Activated T-helper 9 cell treated with anti-CD3 and anti-CD28 coated beads, Interleukin-2, amount 50 U/mL, for 16 hours (primary cell): ENCODE measurements at places on chromosomes 1 and 21.
A peak's percentile ranks its signal among the peaks of the same experiment; 100 is the strongest.

- DNase-seq, result no peak
Observed at GRCh38 chr1:98333406-98333805, 328.1 kb upstream of the SNX7 start.

DNA sequence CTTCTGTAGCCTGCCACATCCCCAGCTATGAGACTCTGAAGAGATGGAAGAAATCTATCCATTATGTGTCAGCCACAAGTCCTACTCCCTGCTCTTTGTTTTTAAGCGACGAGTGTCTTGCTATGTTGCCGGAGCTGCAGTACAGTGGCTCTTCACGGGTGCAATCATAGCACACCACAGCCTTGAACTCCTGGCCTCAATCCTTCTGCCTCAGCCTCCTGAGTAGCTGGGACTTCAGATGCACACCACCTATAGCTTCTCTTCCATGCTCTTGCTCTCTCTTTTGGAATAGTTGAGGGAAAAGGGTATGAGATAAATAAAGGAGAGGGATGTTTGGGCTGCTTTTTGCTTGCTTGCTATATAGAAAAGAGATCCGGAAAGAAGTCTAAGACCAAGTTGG, 1.6 kb downstream of the TUFT1 start:
- no peak for DNase-seq

- no peak for DNase-seq
Observed at GRCh38 chr1:196515904-196516303, 92.3 kb downstream of the KCNT2 start.

GRCh38 chr1:34262921-34263320, 86.2 kb downstream of the C1orf94 start:
- no peak for DNase-seq

- DNase-seq, result no peak
Observed at GRCh38 chr1:164792410-164793004, 233.5 kb downstream of the PBX1 start.

- DNase-seq, result no peak
Observed at GRCh38 chr1:23804183-23804835, 3.8 kb upstream of the GALE start.

DNA sequence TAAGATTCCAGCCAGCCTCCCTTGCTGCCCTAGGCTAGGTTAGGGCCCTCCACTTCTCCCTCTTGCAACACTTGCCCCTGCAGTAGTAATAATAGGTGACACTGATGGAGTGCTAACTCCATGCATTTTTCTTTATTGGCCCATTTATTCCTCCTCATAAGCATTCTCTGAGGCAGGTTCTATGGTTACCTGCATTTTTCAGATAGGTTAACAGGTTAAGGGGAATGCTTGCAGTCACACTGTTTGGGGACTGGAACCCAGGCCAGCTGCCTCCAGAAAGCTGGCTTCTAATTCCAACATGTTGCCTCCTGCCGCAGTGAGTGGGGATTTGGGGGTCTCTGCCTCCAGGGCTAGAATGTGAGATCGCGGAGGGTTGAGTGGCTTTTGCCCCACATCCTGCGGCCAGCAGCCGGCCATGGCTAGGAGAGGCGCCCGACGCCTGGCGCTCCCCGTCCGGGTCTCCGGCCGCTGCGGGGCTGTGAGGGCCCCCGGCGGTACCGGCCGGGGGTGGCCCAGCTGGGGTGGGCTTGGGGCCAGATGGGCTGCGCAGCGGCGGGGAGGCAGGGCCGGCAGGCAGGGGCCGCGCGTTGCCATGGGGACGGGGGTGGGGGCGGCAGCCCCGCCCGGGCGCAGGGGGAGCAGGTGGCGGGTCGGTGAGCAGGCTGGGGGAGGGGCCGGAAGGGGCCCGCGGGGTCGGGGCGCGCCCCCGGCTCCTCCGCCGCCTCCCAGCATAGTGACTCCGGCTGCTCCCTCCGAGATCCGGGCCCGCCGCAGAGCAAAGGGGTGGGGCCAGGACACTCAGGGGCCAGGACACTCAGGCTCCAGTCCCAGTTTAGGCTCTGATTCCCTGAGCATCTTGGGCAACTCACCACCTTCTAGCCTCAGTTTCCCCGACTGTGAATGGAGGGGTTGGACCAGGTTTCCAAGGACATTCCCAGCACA, 68.4 kb upstream of the SSBP3 start:
- DNase-seq, result no peak

DNA sequence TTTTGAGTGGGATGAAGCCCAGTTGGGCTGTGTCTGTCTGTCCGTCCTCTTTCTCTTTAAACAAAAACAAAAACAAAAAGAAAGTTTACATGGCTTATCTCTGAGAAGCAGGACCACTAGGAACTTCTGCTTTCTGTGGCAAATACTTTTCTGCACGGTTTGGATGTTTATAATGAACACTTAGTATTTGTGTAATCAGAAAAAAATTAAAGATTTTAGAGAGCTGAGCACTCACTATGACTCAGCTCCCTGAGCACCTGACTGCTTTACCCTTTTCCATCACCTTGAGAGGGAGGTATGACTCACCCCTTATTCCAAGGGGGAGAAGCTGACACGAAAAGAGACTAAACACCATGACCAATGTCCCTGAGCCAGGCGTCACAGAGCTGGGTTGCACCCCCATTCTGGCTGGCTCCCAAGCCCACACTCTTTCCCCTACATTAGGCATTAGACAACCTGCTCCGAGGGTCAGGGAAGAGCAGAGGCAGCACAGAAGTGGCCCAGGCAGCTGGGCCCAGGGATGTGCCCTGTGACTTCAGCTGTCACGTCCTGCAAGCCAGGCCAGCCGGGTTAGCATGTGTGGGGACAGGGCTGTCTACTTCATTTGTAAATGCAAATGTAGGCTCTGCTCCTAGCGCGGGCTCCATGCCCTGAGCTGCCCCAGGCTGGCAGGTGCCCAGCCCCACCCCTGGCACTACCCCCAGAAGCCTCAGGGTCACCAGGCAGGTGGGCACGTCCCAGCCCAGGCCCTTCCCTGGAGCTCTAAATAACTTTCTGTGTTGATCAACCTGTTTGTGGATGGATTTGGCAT, 30.4 kb downstream of the RAP1GAP start:
- no peak for DNase-seq

DNA sequence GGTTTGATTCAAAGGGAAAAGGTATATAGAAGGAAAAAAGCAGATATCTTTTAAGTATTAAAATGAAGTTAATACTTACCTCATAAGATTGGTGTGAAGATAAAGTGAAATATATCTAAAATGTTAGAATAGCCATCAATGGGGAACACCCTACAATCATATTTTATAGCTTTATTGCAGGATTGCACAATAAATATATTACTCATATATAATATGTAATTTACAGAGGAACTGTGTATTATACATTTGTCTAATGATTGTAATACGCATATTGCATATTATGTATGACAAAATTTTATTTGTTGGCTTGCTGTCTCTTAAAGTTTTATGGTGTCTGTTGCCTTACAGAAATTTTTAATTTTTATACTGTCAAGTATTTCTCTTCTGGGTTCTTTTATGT, 47.8 kb downstream of the UCHL5 start:
- no peak for DNase-seq

GRCh38 chr1:41447995-41448770, 36.3 kb downstream of the EDN2 start:
- DNase-seq, result no peak

- DNase-seq, result no peak
Observed at GRCh38 chr1:116743535-116743934, 10.7 kb upstream of the CD2 start.

DNA sequence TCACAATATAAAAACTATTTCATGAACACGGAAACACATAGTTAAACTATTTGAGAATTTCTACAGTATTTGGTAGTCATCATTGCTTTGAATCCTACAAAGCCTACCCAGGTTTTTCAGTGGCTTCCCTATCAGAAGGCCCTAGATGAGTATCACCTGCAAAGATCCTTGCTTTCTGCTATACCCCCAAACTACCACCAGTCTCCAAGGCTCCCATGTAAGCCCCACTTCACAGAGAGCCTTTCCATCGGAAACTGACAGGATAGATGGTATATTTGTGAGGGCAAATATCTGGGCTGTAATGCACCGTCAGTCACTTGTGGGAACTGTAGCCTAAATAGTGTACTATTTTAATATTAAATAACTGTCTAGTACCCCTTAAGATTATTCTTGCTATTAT, 674.3 kb downstream of the BRINP3 start:
- DNase-seq, result no peak

GRCh38 chr1:66335859-66336640, 197.9 kb upstream of the SGIP1 start:
- peak; percentile 56 for DNase-seq

- no peak for DNase-seq
Observed at GRCh38 chr1:22944346-22945055, 28.2 kb downstream of the LACTBL1 start.

DNA sequence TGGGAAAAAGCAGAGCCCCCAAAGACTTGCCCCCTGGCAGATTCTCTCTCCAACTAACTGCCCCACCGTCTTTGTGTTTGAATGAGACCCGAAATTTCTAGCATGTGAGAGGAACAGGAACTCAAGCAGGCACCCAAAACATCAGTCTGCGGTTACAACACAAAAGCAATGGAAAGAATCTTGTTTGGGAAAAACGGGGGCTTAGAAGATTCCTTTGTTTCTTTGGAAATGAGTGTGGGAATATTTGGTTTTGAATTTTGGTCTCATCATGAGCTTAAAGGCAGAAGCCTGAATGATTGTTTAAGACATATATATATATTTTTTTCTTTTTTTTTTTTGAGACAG, 188.9 kb upstream of the TMEM51 start:
- no peak for DNase-seq

DNA sequence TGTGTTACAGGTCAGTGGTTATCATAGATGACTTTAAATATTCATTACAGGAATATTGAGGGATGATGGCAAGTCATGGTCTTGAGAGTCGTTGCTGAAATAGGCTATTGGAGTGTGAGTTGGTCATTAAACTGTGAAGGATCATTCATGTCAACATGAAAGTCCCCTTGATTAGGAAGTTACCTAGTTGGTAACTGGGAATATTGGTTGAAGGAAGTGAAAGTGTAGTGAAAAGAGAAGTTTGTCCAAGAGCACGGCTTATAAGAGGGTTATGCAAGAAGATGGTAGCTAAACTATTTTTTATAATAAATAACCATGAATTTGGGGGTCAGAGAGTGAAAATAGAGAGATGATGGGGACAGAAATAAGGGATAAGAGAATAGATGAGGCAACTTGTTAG, 16.9 kb downstream of the CRB1 start:
- DNase-seq, result no peak

DNA sequence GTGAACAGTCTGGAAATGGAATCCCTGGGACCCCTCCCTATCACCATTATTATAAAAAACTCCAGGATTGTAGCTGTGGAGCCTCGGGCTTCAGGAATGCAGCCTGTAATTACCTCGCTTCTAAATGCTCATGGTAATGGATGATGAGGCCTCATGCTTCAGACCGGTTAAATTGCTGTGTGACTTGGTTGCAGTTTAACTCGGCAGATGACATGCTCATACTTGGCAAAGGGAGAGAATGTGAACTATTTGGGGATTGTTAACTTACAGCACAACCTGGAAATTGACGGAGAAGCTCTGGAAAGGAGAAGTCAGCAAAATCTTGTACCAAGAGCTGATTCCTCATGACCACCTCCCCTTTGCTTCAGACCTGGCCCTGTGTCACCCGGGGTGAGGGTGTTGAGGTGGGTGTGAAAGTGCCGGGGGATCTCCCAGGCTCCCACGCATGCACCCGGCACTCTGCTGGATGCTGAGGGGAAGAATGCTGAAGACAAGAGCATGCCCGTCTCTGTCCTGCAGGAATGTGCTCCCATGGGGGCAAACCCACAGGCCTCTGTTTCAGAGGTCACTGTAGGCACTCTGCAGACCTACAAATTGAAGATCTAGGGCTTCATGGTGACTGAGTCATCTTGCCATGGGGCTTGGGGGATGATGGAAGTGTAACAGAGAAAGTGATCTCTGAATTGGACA, 364.8 kb downstream of the RPS6KC1 start:
- no peak for DNase-seq

GRCh38 chr1:76210160-76210559, 135.6 kb downstream of the ST6GALNAC3 start:
- no peak for DNase-seq

DNA sequence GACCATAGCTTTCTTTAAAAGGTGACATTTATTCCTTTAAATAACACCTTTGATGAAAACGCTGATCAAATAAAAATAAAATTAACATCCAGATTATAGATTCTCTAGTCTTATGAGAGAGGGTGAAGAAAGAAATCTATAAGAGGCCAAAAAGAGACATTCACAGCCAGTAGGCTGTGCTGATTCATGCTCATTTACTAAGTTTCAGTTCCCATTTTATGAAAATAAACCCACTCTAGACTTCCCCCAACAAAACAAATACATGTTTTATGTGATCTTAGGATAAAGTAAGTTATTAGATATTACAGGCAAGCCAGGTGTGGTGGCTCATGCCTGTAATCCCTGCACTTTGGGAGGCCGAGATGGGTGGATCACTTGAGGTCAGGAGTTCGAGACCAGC, 21.1 kb downstream of the ESRRG start:
- no peak for DNase-seq

DNA sequence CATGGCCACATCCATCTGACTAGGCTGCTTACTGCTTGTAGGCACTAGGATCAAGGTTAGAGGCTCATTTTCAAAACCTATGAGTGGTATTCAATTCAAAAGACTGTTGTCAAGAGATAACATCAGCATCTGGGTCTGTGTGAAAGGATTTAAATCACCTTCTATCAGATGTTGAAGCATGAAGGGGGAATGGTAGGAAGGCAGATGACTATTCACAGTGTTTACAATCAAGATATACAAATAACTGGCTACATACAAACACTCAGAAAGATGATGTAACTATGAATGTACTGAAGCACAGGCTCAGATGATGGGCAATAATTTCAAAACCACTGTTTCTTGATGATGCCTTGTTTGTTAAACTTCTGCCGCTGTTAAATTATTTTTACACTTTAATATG, 249.2 kb downstream of the SLC45A1 start:
- DNase-seq, result no peak

DNA sequence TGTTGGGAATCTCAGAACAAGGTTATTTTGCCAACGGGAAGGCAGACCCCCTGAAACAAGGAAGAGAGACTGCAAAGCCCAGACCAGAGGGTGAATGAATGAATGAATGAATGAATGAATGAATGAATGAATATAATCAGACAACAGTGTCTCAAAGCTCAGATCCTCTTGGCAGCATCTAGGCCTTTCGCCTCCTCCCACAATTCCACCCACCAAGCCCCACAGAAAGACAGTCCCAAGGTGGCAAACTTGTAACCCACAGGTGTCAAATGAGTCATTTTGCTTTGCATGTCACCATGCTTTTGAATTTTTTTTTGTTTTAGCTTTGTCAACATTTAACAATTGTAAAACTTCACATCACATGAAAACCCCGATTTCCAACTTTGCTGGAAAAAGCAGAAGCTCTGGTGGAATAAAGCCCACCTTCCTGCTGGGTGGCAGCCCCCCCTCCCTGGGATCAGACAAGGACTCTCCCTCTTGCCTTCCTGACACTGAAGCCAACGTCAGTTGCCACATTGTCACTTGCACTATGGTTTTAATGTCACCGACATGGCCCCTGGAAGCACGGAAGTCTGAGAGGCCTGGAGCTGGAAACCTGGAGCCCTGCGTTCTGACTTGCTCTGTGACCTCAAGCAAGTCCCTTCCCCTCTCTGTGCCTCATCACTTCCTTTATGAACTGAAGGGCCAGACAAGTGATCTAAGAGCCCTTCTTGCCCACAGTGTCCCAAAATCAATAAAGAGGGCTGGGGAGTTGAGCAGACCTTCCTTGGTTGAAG, 134.6 kb upstream of the RUNX3 start:
- no peak for DNase-seq

GRCh38 chr1:246018146-246018545, 488.9 kb downstream of the SMYD3 start:
- no peak for DNase-seq
